Right renal pelvis (tissue), 4 donors: ENCODE measurements at places on chromosomes 4 and X. TPM values are rescaled to one million over a fixed set of nuclear protein-coding genes. Genes with fewer than 3 reads are reported as not detected.

The CYLC1 gene
- polyA plus RNA-seq = not detected

The MAGEA1 gene
- not detected for polyA plus RNA-seq

The PRKG2 gene
- polyA plus RNA-seq = 1.1 TPM

The TTC29 gene
- 1.6 TPM for polyA plus RNA-seq

The BANK1 gene
- 3.6 TPM for polyA plus RNA-seq

The FAAH2 gene
- polyA plus RNA-seq = 13.1 TPM

The TRIM61 gene
- polyA plus RNA-seq = 3.2 TPM

The PRSS12 gene
- polyA plus RNA-seq = 14.9 TPM

The VSIG1 gene
- polyA plus RNA-seq = 0.89 TPM

The BMP3 gene
- 15.9 TPM for polyA plus RNA-seq

The GUCY1A1 gene
- 75.0 TPM for polyA plus RNA-seq

The ADH4 gene
- 0.31 TPM for polyA plus RNA-seq

The MAGED4 gene
- 36.8 TPM for polyA plus RNA-seq

The RNF175 gene
- 5.2 TPM for polyA plus RNA-seq

The UGT2B17 gene
- not detected for polyA plus RNA-seq

The ARSJ gene
- polyA plus RNA-seq = 19.1 TPM

The STPG2 gene
- polyA plus RNA-seq = 0.47 TPM

The MSL3 gene
- polyA plus RNA-seq = 42.0 TPM

The CLGN gene
- polyA plus RNA-seq = 3.9 TPM

The ADRA2C gene
- polyA plus RNA-seq = 9.8 TPM

The NLRP2B gene
- polyA plus RNA-seq = not detected

The RXFP1 gene
- polyA plus RNA-seq = 0.32 TPM

The FAM9B gene
- 0.18 TPM for polyA plus RNA-seq

The TRAPPC2 gene
- polyA plus RNA-seq = 12.3 TPM

The NUDT10 gene
- polyA plus RNA-seq = 11.2 TPM

The FOXR2 gene
- not detected for polyA plus RNA-seq

The GAGE12H gene
- not detected for polyA plus RNA-seq

The CXCL13 gene
- polyA plus RNA-seq = 0.73 TPM

The GPR82 gene
- polyA plus RNA-seq = 0.33 TPM

The PAK3 gene
- polyA plus RNA-seq = 6.6 TPM

The FAM90A26 gene
- polyA plus RNA-seq = 0.05 TPM

The MAPK10 gene
- 61.4 TPM for polyA plus RNA-seq

The UGT2B15 gene
- polyA plus RNA-seq = not detected

The VCX gene
- polyA plus RNA-seq = not detected

The GPRASP2 gene
- 40.5 TPM for polyA plus RNA-seq
